Activated CD8-positive, alpha-beta memory T cell treated with anti-CD3 and anti-CD28 coated beads, Interleukin-2, amount 10 ng/mL, durations not matched to agents 7 days and 5 days (primary cell): ENCODE measurements at places on chromosomes 11 and 22. TPM values are rescaled to one million over a fixed set of nuclear protein-coding genes. Genes with fewer than 3 reads are reported as not detected.

DNA sequence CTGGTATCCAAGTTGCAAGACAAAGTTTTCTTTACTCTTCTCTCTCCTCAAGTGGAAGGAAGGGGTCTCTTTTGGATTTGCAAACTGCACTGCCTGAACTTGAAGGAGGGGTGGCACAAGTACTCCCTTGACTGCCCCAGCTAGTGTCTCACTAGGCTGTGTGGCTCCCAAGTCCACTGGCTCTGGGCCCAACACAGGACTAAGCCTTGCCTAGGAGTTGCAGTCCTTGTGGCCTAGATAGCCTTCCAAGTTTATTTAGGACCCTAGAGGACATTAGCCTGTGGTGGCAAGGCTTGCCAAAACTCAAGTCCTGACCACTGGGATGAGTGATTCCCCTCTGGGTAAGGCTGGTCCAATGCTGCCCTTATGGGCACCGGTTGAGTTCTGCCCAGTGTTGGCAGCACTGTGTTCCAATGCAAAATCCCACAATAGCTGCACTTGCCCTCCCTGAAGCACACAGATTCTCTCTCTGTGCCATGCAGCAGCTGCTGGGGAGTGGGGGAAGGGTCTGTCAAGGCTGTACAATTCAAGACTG, 10.2 kb upstream of the WEE1 start:
- no peak for DNase-seq

Gene RASD2
- 0.09 TPM for total RNA-seq

Gene LRP4
- 0.12 TPM for total RNA-seq

Gene KREMEN1
- total RNA-seq, result 0.47 TPM
